ENCODE measurements at places on chromosomes 2 and 18.

GRCh38 chr2:12704378-12704777, 12.4 kb upstream of the TRIB2 start:
- no peak for DNase-seq

GRCh38 chr2:235343156-235343774, 150.6 kb upstream of the AGAP1 start:
- no peak for DNase-seq

DNA sequence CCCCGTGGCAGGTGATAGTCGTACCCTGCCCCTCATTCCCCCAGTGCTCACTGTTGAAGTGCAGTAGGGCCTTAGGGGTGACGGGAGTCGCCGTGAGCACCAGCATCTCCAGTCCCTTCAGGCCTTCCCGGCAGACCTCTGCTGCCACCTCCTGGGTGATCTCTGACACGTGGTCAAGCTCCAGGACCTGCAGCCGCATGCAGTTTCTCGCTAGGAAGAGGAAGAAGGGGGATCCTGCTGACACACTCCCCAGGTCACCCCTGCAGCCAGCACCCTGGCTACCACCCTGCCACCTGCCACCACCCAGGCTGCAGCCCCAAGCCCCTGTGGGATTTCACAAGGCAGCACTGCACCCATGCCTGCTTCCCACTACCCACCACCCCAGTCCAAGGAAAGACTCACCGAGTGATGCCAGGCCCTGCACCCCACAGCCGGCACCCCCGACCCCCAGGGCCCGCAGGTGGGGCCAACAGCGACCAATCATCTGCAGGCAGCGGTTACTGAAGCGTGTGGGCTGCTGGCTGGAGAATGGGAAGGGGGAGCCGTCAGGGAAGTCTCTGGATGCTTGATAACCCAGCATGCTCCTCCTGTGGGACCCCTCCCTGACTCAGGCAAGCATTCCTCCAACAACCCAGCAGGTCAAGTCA, 23.8 kb downstream of the FBXO41 start:
- DNase-seq: peak; percentile 94

DNA sequence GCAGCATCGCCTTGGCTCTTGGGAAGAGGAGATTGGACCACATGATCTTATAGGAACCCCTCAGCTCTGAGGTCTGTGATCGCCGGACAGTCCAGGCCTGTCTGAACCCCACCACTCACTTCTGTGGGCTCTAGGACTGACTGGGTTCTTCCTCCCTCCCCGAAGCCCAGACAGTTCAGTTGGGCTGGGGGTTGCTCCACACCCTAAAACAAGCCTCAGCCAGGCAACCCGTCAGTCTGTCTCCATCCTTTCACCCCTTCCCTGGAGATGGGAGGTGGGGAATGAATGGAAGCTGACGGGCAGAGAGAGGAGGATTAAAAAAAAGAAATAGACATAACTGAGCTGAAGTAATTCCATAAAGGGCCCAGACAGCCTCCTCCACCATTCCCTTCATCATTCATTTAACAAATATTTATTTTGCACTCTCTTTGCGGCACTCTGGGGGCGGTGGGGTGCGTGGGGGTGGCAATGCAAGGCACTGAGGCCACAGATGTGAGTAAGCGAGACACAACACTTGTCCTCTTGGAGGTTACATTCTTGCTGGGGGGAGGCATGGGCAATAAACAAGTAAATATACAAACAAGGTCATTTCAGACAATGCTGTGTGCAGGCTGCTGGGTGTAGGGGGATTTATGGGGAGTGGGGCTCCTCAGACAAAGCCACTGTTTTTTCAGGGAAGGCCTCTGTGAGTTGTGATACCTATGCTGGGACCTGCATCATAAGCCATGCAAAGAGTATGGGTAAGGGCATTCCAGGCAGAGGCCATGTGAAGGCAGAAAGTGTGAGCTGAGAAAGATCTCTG, 12.9 kb downstream of the WNT10A start:
- peak; percentile 28 for DNase-seq

GRCh38 chr2:159076241-159076640, 107.8 kb downstream of the TANC1 start:
- DNase-seq: no peak

GRCh38 chr2:46716927-46717326, 198.7 kb downstream of the MCFD2 start:
- DNase-seq: no peak

DNA sequence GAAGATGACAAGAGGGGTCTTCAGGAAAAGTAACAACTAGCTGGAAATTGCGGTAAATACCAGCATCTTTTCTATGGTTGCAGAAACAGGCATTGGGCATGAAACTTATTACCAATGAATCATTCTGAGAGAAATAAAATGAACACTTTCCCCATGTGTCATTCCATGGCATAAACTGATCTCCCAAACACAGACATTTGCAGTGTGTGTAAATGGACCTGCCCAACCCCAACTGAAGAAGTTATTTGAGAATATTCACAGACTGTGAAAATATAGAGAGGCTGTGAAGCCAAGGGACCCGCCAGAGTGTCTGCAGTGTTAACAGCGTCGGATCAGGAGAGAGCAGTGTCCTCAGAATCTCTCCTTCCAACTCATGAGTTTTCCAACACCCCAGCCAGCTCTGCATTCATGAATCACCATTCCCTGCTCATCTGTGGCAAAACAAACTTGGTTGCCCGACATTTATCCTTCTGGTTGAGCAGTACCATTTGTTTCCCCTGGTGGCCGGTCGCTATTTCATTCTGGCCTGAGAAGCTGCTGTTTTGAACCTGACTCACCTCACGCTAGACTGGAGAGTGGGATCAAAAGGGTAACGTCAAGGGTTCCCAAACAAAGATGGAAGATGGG, 238.4 kb downstream of the PID1 start:
- DNase-seq: no peak

- no peak for DNase-seq
Measured at GRCh38 chr2:180662941-180663471, 317.4 kb upstream of the UBE2E3 start.

GRCh38 chr2:215615803-215616174, 179.9 kb upstream of the FN1 start:
- DNase-seq: no peak

DNA sequence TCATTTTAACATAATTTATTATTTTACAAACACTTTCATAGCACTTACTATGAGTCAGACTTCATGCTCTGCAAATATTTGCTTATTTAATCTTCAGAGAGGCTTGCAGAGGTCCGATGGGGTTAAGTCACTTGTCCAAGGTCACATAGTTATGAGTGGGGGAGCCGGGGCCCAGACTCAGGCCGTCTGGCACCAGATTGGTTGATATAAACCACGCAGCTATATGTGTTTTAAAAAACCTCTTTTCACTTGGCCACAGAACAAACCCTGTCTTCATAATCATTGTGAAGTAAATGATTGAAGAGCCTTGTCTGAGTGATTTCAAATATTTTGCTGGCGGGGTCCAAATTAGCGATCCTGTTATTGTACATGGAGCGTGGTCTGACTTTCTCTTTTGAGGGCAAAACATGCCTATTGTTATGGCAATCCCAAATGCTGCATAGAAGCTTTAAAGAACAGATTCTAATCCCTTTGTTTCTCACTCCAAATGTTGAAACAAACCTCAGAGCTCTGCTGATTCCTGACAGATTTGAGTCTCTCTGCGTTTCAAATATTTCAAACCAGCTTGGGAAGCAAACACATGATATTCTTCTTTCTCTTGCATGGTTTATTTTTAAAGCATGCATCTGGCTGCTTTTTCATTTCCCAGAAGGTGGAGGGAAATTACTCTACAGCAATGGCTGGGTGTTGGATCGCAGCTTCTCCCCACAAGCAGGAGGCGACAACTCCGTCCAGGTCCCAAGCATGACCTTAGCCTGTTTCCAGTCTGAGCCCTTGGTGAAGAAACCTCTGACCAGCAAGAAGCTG, 142.4 kb downstream of the DDX1 start:
- DNase-seq: no peak

DNA sequence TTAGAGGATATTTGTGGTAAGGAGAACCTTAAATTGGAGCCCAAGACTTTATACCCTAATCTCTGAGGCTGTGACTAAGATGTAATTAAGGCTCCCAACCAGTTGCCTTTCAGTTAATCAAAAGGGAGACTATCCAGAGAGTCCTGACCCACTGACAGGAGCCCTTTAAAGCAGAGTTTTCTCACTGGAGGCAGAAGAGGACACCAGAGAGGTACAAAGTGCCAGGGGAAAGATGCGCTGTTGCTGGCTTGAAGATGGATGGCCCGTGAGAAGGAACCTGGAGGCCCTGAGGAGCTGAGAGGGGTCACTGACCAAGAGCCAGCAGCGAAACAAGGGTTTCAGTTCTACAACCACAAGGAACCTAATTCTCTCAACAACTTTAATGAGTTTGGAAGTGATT, 137.3 kb downstream of the TMEM131 start:
- peak; percentile 6 for DNase-seq

DNA sequence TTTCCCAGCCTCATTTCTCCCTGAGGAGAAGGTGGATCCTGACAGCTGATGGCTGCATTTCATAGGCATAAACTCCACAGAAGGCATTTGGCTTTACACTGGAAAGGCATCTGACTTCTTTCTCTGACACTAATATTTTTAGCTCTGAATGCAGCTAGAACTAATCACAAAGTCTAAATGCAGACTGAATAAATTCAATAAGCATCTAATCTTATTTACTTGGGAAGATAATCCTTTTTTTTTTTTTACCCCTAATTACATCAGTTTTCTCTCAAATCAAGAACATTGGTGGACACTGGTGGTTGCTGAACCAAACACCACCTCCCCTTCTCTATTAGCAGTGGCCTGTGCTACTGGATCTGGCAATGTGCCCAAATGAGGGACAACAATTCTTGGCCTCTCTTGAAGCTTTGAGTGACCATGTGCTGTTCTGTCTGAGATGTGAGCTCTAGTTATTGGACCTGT, 50.9 kb upstream of the CD226 start:
- DNase-seq: no peak

DNA sequence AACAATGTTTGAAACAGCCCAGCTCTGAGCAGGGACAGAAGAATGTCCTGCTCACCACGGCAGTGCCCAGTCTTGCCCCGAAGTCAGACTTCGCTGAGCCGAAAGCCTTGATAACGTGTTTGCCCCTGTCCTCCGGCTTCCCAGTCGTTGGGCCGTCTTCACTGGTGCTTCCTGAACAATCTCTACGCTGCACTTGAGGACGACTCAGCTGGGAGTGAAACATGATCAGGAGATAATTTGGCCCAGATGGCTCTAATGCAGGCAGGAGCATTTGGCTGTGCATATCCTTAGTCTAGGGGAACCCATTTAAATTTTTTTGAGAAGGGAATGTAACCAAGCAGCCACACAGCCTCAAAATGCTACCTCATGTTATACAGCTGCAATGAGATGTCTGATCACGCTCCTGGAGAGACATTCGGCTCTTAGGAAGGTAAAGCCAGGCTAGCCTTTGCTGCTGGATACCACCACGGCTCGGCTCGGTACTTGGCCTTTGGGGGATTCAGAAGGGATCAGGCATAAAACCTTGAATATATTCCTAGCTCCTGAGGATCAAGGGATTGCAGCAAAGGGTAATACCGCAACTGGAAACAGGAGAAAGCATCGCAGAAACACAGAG, 43.6 kb downstream of the FECH start:
- DNase-seq: no peak

DNA sequence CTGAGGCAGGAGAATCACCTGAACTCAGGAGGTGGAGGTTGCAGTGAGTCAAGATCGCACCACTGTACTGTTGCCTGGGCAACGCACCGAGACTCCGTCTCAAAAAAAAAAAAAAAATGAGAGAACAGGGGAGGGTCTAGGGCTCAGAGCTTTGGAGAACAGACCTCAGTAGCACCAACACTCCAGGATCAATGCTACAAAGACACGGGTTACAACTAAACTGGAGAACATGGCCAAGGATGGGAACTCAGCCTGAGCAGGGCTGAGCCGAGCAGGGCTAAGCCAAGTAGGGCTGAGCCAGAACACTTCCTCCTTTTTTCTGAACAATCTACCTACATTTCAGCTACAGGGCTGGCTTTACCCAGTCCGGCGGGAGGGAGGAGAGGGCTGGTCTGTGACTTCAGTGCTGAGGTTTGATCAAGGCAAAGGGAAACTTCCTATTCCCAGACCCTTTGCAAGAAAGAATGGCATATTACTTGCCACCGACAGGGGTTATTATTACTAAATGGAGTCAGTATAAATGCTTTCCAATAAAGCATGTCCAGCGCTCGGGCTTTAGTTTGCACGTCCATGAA, 2.9 kb upstream of the CASP8 start:
- DNase-seq: peak; percentile 19

DNA sequence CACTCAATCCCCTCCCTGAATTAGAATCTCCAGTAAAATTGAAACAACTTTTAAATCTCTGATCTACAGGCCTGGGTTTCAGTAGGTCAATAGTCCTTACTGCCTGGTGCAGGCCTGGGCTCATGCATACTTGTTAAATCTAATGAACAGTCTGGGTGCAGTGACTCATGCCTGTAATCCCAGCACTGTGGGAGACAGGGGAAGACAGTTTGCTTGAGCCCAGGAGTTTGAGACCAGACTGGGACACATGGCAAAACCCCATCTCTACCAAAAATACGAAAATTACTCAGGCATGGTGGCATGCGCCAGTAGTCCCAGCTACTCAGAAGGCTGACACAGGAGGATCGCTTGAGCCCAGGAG, 94.7 kb upstream of the SP3 start:
- DNase-seq: no peak

- DNase-seq: peak; percentile 38
Measured at GRCh38 chr2:108288534-108289106, at the start of gene SULT1C2. Gene SULT1C2 (plus strand): TSS chr2:108288895. CDS start chr2:108293668, 4,773 bp downstream.

DNA sequence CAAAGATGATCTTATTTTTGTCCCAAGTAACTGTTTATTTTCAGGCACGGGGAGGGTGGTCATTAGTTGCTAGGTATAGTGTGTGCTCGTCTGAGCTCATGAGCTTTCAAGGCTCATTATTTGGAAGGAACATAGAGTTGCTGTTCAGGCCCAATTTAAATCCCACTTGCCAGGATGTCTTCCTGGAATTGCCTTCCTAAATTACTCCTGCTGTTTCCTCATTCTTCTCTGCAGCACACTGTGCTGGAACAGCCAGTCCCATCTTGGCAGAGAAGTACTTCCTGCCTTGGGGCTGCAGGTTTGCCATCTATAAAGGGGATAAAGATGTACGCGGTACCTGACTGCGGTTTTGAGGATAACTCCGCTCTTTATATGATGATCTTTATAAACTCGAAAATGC, 37.3 kb downstream of the GREB1 start:
- no peak for DNase-seq

DNA sequence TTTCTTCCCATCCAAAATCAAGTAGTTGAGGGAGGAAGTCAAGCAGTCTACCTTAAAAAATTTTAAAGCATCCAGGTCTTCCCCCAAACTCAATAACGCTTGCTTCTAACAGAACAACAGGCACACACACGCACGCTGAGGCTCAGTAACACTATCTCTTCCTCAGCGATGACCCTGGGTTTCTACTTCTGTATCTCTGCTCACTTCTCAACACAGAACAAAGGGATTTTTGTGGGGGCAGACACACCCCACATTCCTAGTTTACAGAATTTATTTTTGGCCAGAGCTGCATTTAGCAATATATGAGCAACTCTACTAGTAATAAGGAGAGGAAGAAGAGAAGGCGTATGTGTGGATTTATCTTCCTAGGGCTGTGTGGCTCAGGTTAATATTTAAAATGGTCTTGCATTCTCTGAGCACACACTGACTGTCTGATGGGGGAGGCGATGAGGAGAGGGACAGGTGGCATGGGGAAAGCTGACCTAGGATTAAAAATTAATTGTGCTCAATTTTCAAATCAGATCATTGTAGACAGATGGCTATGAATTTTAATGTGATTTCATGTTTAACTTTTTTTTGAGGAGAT, 71.3 kb upstream of the PPM1B start:
- DNase-seq: no peak

GRCh38 chr2:209642146-209642820, 129.3 kb upstream of the UNC80 start:
- no peak for DNase-seq

GRCh38 chr2:202114291-202114690, 41.2 kb downstream of the KIAA2012 start:
- DNase-seq: no peak

GRCh38 chr2:20144861-20145260, 80.1 kb downstream of the SDC1 start:
- no peak for DNase-seq
